ENCODE measurements at places on chromosomes 7 and 10.

GRCh38 chr10:79058899-79059841 lies 9.6 kb upstream of the ZMIZ1 start:
- no peak for DNase-seq

DNA sequence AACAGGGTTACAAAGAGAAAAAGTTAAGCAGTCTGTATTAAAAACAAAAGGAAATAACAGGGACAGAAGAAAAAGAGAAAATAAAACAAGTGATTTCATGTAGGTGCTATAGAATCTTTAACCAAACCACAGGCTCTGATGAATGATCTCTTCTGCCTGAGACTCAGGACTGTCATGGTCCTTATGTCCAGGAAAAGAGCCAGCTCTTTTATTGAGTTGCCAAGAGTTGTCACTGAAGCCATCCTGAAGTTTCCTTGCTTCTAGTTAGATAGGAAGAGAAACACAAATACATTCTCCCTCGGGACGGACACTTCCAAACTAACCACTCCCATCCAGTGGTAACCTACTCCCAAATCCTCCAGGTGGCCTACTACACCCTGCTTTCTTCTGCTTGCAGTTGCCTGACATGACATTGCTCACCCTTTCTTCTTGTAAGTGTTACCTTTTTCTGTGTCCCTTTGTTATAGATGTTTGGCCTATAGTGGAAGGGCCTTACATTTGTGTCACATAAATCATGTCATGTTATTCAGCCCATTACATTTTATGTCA lies 346.7 kb downstream of the NRG3 start:
- no peak for DNase-seq

DNA sequence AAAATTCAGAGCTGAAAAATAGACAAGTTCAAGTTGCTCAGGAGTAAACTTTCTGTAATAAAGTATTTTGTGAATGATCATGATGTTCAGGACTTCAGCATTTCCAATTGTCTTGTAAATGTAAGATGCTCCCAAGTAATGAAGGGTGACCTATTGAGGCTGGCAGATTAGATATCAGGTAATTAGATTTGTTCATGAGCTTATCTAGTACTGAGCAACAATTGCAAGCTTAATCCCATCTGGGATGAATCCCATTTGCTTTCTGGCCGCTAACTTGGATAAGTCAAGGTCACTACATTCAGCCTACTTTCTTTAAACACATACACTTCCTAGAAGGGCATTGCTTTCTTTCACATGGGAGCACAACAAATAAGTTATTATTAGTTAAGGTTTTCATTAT lies 82.4 kb upstream of the ITGB1 start:
- no peak for DNase-seq

DNA sequence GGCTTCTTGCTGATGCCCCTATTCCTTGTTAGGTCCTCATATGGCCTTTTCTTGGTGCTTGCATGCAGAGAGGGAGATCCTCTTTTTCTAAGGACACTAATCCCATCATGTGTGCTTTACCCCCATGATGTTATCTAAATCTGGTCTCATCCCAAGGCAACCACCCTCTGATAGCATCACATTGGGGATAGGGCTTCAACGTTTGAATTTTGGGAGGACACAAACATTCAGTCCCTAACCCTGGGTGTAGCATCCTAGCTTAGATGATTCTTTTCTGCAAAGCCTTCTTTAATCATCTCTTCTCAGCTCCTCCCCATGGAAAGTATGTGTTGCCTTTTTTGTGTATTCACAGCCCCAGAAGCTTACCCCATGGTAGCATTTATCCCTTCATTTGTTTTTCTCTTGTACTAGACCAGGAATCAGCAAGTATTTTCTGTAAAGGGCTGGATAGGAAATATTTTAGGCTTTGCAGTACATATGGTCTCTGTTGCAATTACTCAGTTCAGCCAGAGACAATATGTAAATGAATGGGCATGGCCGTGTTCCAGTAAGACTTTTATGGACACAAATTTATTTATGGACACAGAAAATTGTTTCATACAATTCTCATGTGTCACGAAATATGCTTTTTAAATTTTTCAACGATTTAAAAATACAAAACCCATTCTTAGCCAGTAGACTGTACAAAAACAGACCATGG lies 101.5 kb upstream of the CSTF2T start:
- no peak for DNase-seq

DNA sequence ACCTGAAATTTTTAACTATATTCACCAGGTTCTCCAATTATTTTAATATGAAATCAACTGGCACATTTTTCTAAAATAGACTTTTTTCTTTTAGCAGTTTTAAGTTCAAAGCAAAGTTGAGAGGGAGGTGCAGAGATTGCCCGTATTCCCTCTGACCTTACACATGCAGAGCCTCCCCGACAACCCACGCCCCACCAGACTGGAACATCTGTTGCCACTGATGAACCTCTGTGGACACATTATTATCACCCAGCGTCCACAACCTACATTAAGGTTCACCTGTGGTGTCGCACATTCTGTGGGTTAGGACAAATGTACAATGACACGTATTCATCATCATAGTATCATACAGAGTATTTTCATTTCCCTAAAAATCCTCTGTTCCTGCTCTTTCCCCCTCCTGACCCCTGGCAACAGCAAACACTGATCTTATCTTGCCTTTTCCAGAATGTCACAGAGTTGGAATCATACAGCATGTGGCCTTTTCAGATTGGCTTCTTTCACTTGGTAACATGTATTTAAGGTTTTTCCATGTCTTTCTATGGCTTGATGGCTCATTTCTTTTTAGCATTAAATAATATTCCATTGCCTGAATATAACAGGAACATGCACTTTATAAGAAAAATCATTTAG lies 37.1 kb downstream of the COBL start:
- DNase-seq: no peak

GRCh38 chr7:132485600-132486273 lies 90.5 kb downstream of the PLXNA4 start:
- DNase-seq: no peak

DNA sequence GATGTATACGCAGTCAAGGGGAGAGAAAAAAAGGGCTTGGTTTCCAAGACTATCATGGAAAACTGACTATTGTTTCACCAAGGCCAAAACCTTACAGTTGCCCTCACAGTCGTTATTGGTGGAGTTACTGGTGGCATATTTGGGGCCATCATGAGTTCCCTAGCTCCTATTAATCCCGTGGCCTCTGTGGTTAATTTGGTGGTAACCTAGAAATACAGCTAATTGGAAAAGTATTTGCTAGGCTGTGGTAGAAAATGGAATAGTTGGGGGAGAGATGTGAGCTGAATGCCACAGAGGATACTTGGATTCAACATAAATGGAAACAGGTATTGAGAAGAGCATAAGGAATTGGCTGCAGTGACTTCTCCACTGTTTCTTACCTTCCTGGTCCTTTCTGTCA lies 450.7 kb downstream of the KCNMA1 start:
- no peak for DNase-seq

DNA sequence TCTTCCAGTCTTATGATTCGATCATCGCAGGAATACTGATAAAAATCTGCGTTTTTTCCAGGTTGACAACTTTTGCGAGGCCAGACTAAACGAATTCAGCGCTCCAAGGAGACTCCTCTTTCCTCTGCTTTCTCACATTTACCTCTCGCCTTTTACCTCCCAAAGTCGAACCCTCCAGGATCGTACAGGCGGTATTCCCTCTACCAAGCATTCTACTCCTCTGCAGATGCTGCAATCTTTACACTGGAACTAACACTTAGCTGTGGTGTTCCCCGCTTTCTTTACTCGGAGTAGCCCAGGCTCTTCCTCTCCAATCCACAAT lies 449 bp downstream of the NUDT5 start:
- DNase-seq: no peak

DNA sequence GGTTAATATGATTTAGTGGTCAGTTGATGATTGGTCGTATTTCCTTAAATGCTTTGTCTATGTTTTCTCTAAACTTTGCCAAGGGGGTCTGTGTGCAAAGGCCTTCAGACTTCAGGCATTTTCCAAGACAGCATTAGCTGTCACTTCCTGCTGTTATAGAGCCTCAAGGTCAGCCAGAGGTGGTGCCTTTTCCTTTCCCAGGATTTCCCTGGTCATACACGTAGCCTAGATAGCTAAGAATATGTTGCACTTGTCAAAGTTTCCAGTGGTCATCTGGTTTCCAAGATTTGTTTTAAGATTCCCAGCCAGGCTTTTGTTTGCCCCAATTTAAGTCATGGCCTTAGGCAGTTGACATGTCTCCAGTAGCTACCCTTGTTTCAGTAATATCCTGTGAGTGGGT lies 133.2 kb upstream of the IGFBP3 start:
- no peak for DNase-seq

- no peak for DNase-seq
Observed at GRCh38 chr7:15284396-15284795, 277.4 kb downstream of the AGMO start.

GRCh38 chr10:21495002-21495751 lies 30.3 kb downstream of the SKIDA1 start:
- no peak for DNase-seq

DNA sequence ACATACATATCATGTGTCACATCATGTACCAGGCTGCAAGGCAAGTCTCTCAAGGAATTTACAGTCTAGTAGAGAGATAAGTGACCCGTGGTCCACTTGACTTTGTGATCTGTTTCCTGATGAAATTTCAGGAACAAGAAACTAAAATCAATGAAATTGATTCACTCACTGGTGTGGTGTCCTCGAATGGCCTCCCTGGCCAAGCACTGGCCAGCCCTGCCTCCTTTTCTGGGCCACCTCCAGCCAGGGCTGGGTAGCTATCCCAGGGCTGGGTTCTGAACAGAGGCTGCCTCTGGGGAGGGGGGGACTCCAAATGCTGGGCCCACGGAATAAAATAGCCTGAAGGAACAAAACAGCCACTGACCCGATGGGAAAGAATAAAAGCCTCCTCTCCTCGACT lies 182.2 kb downstream of the HERPUD2 start:
- DNase-seq: no peak

DNA sequence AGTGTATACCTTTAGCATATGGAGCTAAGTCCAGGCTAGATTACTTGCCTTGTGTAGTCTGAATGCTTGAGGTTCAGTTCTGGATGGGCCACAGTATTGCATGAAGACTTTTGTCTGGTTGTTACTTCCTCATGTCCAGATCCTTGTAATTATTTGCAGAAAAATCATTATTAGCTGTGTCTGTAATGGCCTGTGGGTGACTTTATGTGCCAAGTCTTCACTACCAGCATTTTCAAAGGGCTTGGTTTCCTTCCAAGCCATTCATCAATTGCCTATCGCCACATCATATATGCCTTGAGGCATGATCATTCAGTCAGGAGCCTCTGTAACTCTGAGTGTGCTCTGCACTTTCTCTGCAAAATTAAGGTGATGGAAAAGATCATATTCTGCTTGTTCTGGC lies 13.8 kb upstream of the HDAC9 start:
- no peak for DNase-seq

GRCh38 chr10:73878365-73878764 lies 4.0 kb upstream of the CAMK2G start:
- no peak for DNase-seq

- DNase-seq: no peak
Observed at GRCh38 chr7:150914196-150914595, 61.9 kb downstream of the AOC1 start.

DNA sequence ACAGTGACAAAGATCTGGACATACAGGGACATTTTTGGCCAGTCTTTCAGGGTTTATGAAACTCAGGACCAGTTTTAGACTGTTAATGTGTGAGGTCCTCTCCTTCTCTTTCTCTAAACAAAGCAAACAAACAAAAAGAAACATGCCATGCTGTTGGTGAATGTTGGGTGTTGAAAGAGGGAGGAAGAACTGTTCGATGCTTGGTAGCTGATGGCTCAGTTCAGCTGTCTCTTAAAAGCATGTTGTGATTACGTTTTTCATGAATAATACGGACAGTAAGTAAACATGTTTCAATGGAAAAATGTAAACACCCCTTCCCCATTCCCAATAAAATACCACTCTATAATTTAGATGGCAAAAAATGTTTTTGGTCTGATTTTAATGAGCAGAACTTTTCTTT lies 219.1 kb downstream of the SEC23IP start:
- no peak for DNase-seq

Data from stimulated activated CD4-positive, alpha-beta T cell treated with anti-CD3 and anti-CD28 coated beads, Interleukin-12 subunit alpha, Interleukin-12 subunit beta, amount 100 ng/mL, for 4 hours (primary cell).